ENCODE measurements at places on chromosomes 5 and 9. TPM values are rescaled to one million over a fixed set of nuclear protein-coding genes. Genes with fewer than 3 reads are reported as not detected.

The NKD2 gene
- 1.3 TPM for total RNA-seq

- DNase-seq: no peak
Measured at GRCh38 chr5:172284611-172284980, 1.0 kb upstream of the UBTD2 start.

DNA sequence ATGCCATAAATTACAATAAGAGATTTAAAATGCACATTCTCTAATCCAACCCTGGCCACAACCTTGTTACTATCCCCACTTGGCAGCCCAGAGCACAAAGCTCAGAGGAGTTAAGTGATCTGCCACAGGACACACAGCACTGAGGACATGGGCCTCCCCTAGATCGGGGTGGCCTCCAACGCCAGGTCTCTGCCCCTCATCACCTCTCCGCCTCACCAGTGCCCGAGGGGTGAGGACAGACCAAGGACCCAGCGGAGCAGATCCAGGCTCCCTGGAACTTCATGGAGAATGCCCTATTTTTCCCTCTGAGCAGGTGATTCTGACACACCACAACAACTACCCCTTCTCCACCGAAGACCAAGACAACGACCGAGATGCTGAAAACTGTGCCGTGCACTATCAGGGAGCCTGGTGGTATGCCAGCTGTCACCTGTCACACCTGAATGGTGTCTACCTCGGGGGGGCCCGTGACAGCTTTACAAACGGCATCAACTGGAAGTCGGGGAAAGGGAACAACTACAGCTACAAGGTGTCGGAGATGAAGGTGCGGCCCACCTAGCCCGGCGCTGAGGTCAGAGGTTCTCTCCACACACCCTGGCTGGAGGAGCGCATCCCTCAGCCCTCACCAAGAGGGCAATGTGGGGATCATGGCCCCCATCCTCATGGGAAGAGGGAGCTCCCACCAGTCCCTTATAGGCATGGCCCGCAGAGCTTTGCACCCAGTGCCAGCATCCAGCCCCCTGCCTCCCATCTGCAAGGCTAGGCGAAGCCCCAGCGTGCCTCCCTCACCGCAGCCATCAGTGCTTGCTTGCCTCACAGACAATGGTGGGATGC is 12.5 kb upstream of the FCN2 start:
- DNase-seq: no peak

GRCh38 chr9:115164511-115164974 is 46.6 kb upstream of the TNC start:
- DNase-seq: no peak

- DNase-seq: no peak
Measured at GRCh38 chr9:99712214-99712613, 109.5 kb upstream of the NR4A3 start.

- DNase-seq: no peak
Measured at GRCh38 chr5:64417390-64417789, 88.4 kb upstream of the RGS7BP start.

- DNase-seq: no peak
Measured at GRCh38 chr5:92283521-92283920, 900.4 kb upstream of the ARRDC3 start.

DNA sequence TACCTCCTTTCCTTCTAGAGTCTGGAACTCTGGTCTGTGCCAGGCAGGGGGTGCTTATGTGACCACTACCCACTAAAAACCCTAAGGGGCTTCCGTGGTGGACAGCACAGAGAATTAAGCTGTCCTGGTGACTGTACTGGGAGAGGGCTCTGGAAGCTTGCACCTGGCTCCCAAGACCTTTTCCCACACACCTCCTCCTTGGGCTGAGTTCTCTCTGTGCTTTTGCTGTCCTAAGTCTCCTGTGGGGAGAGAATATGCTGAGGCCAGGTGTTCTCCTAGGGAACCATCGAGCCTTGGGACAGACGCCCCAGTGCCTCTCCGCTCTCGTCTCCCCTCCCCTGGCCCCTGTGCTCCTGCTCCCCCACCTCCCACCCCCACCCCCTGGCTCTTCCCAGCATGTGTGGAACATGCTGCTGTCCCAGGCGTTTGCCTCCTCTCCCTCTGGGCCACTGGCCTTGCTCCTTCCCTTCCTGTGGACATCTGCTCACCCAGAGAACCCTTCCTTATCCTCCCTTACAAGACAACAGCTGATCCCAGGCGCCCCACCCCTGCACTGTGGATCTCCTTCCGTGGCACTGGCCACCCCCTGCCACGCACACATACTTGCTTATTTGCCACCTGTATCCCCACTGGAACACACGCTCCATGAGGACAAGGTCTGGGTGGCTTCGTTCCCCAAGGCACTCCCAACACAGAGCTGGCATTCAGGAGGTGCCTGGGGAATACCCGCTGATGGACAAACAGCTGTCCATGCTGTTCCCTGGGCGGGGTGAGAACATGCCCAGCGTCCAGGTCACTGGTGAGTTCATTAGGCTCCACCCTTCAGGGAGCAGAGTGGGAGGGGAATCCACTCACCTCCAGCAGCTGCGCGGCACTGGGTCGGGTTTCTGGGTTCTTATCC is 83.0 kb downstream of the STK10 start:
- no peak for DNase-seq

GRCh38 chr5:172772112-172772906 is 1.3 kb upstream of the DUSP1 start:
- DNase-seq: peak; percentile 80

DNA sequence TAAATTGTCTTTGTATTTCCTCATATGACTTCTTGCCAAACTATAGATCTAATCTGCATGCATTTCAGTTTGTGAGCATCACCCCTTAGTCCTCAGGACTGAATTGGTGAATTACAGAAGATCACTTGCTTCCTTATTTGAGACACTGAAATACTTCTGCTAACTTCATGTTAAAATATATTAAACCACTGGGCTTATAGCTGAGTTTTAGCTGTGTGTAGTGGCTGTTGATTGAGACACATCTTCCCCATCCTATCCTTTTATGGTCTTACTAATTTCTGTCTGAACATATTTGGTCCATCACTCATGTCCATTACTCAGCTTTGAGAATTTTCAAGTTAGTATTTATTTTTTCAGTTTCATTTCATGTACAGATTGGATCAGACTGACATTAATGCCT is 295.9 kb downstream of the PSAT1 start:
- no peak for DNase-seq

DNA sequence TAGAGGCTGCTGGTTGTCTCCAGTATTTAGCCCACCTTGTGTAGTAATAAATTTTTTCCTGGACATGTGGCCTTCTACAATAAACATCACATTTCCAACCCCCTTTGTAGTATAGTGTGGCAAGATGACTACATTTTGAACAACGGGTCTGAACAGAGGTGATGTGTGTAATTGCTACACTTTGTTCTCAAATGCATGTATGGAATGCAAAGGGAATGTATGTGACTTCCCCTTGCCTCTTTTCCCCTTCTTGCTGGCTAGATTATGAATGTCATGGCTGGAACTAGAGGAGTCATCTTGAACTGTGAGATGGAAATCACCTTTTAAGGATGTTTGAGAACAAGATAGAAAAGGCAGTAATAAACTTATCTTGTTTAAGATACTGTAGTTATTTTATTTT is 54.5 kb downstream of the PRR16 start:
- no peak for DNase-seq

Data from activated CD8-positive, alpha-beta T cell treated with anti-CD3 and anti-CD28 coated beads, Interleukin-2, amount 10 ng/mL, durations not matched to agents 7 days and 5 days (primary cell).